Fibroblast of lung (primary cell): ENCODE measurements at places on chromosomes 16 and 17.

DNA sequence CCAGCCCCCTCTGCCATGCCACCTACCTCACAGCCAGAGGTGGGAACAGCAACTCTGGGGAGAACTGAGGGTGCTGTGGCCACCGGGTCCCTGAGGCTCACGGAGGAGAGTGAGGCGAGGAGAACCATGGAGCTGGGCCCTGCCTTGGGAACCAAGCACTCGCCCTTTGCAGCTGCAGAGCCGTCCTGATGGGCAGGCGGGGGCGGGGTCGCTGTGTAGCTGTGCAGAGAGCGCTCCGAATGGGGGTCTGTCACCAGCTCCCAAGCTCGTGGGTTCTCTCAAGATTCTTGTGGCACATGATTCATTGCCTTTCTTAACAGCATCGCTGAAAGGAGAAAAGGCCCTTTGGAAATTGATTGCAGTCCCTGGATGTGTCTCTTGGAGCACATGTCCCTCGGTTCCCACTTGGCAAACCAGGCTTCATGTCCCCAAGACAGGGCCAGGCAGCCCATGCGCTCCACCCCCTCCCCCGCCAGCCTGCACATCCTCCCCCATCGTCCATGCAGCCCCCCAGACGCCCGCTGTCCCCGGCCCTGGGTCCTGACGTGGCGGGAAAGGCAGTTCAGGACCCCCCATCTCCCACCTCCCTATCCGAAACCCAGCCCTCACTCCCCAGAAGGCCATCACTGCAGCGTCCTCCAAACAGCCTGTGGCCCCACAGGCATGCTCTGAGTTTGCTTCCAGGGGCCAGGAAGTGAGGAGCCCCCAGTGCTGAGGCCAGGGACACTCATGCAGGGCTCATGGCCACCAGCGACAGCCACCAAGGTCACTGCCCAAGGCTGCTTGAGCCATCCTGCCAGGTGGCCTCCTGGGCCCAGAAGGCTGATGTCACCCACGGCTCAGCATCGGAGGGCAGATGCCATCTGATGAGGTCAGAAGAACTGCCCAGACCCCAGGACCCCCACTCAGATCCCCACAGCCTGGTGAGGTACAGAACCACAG, 20.6 kb upstream of the CHMP6 start:
- peak; percentile 11 for DNase-seq

DNA sequence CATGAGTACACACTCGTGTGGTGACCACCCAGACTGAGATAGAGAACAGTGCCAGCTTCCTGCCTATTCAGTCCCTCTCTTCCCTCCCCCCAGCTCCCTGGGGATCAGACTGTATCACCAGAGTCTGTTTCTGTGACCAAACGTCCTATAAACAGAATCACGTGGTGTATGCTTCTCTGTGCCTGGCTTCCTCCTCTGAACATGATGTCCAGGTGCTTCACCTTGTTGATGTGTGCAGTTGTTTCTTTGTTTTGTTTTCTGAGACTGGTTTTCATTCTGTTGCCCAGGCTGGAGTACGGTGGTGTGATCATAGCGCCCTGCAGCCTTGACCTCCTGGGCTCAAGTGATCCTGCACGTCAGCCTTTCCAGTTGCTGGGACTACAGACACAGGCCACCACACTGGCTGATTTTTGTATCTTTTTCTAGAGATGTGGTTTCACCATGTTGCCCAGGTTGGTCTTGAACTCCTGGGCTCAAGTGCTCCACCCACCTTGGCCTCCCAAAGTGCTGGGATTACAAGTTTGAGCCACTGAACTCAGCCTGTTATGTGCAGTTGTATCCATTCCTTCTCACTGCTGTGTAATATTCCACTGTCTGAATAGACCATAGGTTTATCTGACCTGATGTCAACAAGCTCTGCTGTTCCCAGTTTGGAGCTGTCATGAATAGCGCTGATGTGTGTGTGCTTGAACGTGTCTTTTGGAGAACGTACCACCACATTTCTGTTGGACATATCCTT, 28.9 kb upstream of the PRM1 start:
- no peak for DNase-seq

- no peak for DNase-seq
Observed at GRCh38 chr17:19747829-19748806, at the start of gene ALDH3A1. ALDH3A1 (minus strand) TSS chr17:19748298; CDS start chr17:19745129, 3,169 bp downstream.

- no peak for DNase-seq
Observed at GRCh38 chr17:81578038-81578441, 25.9 kb upstream of the FAAP100 start.
